Spinal cord (tissue), 10 donors: ENCODE measurements at places on chromosomes 13 and 19. TPM values are rescaled to one million over a fixed set of nuclear protein-coding genes. Genes with fewer than 3 reads are reported as not detected.

Gene PNMA8A
- total RNA-seq = 93.0 TPM

Gene PTH2
- not detected for total RNA-seq

Gene ZSWIM4
- total RNA-seq = 2.9 TPM

DNA sequence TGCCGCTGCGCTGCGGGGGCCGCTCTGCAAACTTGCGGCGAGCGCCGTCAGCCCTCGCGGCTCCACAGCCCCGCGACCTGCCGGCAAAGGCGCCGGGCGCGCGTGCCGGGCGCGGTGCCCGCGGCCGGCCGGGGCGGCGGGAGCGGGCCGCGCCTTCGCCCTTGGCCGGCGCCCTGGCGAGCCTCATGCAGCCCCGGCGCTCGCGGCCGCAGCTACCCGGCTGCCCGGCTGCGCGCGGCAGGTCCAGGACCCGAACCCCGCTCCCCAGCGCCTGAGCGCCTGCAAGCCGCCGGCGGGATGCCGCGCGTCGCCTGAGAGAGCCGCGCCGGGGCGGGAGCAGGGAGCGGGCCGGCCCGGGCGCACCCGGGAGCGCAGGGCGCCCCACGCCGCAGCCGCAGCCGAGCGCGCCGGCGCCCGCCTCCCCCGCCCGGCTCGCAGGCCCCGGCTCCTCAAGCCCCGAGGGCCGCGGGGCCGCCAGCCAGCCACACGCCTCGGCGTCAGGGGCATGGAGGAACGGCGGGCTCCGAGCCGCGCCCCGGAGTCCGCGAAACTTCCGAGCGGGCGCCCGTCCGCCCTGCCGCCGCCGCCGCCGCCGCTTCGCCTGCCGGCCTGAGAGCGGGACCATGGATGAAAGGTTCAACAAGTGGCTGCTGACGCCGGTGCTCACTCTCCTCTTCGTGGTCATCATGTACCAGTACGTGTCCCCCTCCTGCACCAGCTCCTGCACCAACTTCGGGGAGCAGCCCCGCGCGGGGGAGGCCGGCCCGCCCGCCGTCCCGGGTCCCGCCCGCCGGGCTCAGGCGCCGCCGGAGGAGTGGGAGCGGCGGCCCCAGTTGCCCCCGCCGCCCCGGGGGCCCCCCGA lies 564 bp downstream of the HS6ST3 start:
- H3K4me3 ChIP-seq = peak overlapping the region; percentile 55
- H3K4me1 ChIP-seq = peaks cover 15% of the 10 kb centered on the region
- H3K36me3 ChIP-seq = no peaks in the 10 kb centered on the region
- no peak overlapping the region for H3K27ac ChIP-seq
- H3K27me3 ChIP-seq = peaks cover 42% of the 10 kb centered on the region

- H3K27ac ChIP-seq = no peak overlapping the region
- H3K36me3 ChIP-seq = no peaks in the 10 kb centered on the region
Observed at GRCh38 chr13:50989476-50989875, 79.9 kb downstream of the RNASEH2B start.

DNA sequence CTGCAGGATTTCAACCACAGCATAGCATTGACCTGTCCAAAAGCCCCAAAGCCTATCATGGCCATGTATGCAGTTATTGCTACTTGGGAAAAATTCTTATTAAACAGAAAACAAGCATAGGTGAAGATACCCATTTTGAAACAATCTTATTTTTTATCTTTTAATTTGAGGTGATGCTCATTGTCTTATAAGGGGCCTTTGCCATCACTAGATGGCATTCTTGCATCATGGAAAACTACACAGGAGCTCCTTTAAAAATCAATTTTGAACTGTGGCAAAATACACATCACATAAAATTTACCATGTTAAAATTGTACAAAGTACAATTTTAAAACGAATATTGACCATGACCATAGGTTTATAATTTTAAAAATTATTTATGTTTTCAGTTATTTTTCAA lies 38.9 kb upstream of the ZNF835 start:
- no peak for DNase-seq
- no peak overlapping the region for H3K4me3 ChIP-seq
- H3K27ac ChIP-seq = no peak overlapping the region
- H3K27me3 ChIP-seq = no peaks in the 10 kb centered on the region
- peaks cover under 1% of the 10 kb centered on the region for H3K36me3 ChIP-seq
